Fibroblast of upper back skin (primary cell): ENCODE measurements at places on chromosomes 3 and 15.

DNA sequence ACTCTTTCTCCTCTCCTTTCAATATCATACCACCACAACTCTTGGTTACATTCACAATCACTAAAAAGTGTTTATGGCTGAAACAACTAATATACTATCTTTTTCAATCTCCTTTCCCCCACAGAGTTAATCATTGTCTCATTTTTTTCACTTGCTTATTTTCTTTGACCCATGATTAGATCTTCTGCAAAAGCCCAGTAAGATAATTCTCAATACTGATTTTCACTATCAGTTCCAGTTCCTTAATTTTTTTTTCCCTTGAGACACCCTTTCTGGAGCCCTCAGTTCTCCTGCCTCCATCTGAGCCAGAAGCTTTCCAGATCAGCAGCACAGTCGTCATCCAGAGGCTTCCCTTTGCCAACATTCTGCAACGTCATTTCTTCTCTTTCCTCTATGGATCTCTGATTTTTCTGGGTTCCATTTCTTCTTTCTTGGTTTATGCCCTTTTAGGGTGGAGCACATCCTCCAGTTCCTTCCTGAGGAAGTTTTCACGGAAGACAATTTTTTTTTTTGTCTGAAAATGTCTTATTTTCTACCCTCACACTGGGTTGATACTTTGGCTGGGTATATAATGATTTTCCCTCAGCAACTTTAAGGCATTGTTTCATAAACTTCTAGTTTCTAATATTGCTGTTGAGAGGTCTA, 88.7 kb upstream of the C15orf39 start:
- DNase-seq, result no peak

GRCh38 chr15:57677204-57677603, 29.3 kb upstream of the POLR2M start:
- DNase-seq, result no peak

DNA sequence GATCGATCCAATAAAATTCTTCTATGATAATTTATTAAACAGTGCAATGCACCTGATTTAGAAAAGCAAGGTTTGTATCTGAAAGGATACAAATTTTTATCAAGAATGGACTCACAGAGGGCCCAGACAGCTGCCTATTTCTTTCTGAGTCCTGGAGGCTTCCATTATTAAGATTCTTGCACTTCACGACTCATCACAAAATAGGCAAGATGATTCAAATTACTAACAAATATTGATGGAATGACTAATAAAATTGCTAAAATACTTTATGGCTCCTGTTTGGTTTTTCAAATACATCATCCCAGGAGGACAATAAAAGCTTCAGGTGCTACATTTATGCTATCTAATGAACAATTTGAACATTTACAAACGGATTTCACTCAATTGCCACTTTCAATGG, 483.0 kb upstream of the AGTR1 start:
- DNase-seq, result peak; percentile 62

GRCh38 chr3:127156338-127157050, 36.4 kb upstream of the PRR23E start:
- no peak for DNase-seq

- DNase-seq, result peak; percentile 9
Observed at GRCh38 chr3:88000853-88001252, 58.0 kb downstream of the CGGBP1 start.
